ENCODE measurements at places on chromosomes 1 and 21.

- DNase-seq = no peak
Observed at GRCh38 chr1:175390522-175391254, 198.1 kb upstream of the KIAA0040 start.

GRCh38 chr1:68113966-68114365, 63.5 kb upstream of the DIRAS3 start:
- no peak for DNase-seq

DNA sequence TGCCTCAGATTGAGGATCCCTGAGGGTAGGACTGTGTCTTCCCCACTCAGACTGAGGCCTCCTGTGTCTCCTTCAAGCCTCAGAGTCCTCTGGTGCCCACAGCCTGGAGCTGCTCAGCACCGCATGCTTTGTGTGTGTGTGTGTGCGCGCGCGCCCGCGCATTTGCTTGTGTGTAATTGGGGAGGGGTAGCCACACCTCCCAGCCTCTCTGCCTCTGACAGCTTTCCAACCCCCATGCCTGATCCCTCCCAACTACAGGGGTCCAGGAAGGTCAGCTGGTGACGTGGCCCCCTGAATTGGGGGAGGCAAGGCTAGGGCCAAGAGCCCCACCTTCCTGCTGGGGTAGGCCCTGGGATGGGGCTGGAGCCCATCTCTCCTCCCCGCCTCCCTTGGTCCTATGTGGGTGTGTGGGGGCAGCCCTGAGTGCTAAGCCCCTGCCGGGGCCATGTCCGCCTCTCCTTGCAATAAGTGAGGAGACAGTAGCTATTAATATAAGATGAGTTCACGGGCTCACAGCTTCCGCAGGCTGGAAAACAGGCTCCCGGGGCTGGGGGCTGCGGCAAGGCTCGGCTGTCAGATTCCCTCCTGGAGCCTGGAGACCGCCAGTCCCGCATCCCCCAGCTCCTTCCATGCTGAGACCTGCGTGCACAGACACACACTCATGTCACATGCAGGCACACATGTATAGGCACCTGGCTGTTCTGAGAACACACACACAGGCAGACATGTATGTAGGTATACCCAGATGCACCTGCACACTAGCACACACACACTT, 7.0 kb downstream of the GPR3 start:
- no peak for DNase-seq

DNA sequence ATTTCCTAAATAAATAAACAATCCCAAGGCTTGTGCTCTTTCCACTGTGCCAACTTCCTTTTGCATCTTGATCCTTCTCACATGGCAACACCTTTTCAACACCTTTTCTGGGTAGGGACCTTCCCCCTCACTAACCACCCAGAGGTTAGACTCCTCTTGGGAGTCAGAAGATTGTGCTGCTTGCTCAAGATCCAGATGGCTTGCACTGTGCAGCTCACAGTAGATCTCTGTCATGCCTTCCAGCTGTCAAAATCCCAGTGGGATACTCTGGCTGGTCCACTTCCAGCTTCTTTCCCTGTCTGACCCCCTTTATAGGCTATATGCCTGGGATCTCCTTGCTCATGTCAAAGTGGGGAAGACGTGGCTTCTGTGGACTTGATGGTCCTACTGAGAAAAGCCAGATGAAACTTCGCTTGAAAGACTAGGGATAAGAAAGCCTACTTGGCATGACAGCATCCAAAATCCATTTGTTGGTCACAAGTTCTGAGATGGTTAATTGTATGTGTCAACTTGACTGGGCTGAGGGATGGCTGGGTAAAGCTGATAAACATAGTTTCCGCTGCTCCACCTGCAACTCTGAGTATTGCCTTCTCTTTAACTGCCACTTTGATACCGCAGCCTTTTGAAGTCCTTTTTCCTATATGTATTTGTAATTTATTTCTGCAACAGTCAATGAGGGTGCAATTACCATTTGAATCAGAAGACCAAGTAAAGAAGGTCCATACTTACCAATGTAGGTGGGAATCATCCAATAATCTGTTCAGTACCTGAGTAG, 74.5 kb downstream of the S1PR1 start:
- DNase-seq = no peak

GRCh38 chr1:201501812-201502510, 5.0 kb downstream of the CSRP1 start:
- DNase-seq = no peak

GRCh38 chr1:3017440-3018050, 3.7 kb upstream of the ACTRT2 start:
- DNase-seq = no peak

DNA sequence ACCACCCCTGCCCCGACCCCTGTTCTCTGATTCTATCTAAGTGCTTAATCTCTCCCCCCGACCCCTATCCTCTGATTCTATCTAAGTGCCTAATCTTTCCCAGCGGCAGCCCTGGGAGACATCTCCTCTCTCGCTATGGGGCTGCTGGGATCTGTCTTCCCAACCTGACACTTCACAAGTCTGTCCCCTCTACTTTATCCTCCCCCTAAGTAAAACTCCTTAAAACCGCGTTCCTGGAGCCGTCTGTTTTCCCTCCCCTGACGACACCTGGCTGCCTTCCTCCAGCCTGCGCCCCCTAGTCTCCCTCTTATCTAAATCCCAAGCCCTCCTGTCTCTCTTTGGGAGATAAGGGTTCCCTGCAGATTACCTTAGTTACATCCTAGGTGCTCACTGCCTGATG, 30.5 kb downstream of the EPHB2 start:
- no peak for DNase-seq

GRCh38 chr1:176225911-176226310, 18.8 kb upstream of the COP1 start:
- DNase-seq = no peak

GRCh38 chr1:40130892-40131291, 30.3 kb upstream of the RLF start:
- DNase-seq = no peak
